ENCODE measurements at places on chromosomes 1 and 21.
A peak's percentile ranks its signal among the peaks of the same experiment; 100 is the strongest.

- no peak for DNase-seq
Observed at GRCh38 chr1:10429868-10430215, 391 bp upstream of the CENPS start.

- peak; percentile 67 for DNase-seq
Observed at GRCh38 chr1:15836772-15837669, 10.5 kb upstream of the SPEN start.

- no peak for DNase-seq
Observed at GRCh38 chr1:27147842-27148518, 6.9 kb downstream of the SLC9A1 start.

- no peak for DNase-seq
Observed at GRCh38 chr1:59903141-59903754, 23.3 kb downstream of the CYP2J2 start.

DNA sequence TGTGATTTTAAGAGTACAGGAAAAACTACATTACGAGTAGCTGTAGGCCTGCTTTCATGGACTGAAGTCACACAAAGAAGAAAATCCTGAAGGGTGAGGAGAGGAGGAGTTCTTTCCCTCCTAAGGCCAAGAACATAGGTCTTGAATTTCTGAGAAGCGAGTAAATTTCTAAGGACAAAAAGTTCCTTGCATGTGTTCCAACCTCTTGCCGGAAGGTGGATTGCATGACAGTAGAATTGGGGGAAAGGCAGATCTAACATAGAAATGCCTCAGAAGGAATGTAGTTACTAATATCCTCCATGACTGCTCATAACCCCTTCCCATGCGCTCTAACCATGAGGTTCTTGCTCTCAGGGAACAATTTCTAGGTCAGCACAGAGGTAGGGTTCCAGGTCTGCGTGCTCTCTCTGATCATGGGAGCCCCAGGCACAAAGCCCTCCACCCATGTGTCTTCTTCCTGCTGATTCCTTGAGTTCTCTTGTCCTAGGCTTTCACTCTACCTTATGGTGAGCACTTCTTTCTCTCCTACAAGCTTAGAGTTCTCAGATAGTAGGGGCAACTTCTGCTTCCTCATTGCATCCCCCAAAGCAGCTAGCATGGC, 13.7 kb downstream of the CD2 start:
- no peak for DNase-seq

DNA sequence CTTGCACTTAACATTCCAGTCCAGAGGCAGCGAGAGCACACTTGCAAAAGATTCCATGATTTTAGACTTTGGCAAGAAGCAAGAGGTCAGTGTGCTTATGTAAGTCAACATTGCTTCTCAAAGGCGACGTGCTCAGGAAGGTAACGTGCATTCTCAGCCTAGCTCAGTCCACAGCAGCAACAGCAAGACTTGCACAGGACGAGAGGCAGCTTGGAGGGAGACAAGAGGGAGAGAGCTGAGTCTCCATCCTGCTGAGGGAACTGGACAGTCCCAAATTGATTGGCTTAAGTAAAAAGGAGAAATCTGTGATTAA, 56.5 kb downstream of the PTP4A2 start:
- no peak for DNase-seq

- no peak for DNase-seq
Observed at GRCh38 chr1:6505367-6506209, 14.1 kb upstream of the PLEKHG5 start.

GRCh38 chr1:192732787-192733186, 76.1 kb upstream of the RGS2 start:
- no peak for DNase-seq

DNA sequence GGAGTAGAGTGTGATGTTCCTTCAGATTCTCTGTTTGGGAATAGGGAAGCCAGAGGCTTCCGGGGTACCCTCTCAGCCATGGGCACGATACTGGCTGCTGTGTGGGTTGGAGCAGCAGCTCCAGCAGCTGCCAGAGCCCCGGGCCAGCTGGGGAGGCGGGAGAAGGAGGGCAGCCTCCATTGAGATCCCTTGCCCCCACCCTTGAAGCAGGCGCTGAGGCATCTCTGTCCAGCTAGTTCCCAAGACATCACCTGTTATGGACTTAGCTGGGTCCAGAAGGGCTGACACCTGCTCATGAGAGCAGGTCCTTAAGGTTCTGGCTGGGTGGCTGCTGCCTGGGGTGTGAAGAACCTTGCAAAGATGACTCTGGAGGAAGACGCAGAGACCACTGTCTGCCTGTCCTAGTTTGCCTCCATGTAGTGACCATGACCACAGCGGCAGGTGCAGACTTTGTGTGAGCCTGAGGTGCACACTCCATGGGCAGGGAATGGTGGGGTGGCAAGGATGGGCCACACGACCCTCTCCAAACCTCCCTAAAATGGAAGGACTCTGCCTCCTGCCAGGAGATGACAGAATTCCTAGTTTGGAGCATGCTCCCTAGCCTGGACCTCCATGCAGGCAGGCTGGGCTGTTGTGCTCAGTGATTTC, 222.6 kb upstream of the C1orf174 start:
- DNase-seq, result no peak

- DNase-seq, result no peak
Observed at GRCh38 chr1:244653439-244654107, 647 bp downstream of the DESI2 start.

DNA sequence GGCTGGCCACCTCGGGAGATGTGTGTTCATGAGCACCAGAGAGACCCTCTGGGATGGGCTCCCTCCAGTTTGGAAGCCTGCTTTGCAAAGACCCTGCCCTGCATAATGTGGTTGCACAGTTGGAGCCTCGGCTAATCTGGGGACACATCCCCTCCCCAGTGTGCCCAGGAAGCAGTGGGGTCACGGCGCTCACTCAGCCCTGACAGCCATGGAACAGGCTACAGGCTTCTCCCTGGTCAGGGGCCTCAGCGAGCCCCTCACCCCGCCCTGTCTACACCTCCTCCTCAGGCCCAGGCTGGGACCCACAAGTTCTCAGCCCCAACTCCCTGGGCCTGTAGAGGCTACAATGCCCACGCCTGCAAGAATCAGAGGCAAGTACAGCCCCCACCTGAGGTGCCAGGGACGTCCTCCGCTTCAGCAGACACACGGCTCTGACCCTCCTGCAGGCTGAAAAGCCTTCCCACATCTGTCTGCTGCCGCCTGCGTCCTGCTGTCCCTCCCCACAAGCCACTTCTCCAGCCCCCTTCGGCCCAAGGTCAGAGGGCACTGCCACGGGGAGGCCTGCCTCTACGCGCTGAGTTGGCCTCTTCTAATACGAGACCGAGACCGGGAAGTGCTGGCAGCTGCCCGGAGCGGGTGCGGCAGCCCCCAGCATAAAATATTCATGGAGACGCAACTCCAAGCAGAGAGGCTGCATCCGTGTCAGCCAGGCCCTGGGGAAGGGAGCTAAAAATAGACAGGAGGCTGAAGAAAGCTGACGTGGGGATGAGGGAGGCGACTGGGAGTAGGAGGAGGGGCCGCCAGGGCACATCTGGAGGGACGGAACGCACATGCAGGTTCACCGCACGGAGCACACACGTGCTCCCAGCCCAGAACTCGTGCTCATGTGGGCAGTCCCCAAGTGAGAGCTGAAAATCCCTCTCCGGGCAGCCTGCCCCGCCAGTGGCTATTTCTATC, 15.2 kb upstream of the GPR153 start:
- no peak for DNase-seq

- no peak for DNase-seq
Observed at GRCh38 chr1:111770916-111771315, 15.2 kb downstream of the DDX20 start.

DNA sequence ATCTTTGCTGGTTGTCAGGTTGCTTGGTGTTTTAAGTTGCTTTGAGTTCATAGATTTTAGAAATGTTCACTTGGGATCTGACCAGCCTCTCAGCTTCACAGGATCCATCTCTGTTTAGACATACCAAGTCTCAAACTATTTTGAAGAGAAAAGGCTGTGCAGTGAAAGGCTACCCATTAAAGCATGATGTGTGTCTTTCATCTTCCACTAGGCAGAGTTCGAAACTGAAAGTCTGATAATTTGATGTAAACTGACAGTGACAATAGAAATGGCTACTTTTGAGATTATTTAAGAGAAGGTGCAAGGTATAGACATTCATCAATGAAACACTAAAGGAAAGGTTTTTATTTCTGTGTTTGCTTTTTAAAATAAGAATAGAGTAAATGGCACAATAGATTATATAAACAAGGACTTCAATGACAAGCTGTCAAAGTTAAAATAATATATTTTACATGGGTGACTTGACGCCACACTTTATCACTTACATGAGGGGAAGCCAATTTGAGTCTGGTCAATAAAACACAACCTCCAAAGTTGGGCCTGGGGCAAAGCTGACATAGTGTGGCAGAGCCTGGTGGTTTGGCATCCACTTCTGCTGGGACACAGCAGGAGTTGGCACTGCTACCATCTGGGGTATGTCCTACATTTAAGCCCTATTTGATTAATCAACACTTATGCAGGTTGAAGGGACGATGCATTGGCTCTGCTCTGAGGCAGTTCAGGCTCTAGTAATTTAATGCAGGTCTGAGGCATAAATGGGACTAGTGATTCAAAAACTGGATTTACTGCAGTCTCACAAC, 197.7 kb downstream of the CRB1 start:
- DNase-seq, result no peak

DNA sequence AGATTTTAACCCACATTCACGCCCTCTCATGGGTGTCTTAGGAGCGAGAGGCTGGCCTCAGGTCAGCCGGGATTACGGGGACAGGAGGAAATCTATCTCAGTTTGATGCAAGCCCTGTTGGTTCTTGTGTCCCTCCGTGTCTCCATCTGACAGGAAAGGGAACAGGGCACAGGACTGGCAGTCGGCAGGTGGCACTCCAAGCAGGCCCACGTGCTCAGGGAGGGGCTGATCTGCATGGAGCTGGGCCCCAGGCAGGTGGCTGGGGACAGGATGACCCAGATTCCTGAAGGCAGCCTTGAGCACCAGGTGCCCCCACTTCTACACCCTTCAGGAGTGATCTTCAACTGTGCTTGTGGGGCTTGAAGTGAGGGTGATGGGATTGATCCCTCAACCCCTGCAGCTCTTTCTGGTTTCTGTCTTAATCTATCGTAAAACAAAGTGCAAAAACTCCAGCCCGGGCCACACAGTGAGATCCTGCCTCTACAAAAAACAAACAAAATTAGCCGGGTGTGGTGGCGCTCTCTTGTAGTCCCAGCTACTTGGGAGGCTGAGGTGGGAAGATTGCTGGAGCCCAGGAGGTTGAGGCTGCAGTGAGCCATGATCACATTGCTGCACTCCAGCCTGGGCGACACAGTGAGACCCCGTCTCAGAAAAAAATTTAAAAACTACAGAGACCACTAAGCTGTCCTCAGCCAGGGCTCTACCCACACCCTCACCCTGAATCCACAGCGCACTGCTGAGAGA, 8.3 kb downstream of the PLEKHG5 start:
- no peak for DNase-seq

DNA sequence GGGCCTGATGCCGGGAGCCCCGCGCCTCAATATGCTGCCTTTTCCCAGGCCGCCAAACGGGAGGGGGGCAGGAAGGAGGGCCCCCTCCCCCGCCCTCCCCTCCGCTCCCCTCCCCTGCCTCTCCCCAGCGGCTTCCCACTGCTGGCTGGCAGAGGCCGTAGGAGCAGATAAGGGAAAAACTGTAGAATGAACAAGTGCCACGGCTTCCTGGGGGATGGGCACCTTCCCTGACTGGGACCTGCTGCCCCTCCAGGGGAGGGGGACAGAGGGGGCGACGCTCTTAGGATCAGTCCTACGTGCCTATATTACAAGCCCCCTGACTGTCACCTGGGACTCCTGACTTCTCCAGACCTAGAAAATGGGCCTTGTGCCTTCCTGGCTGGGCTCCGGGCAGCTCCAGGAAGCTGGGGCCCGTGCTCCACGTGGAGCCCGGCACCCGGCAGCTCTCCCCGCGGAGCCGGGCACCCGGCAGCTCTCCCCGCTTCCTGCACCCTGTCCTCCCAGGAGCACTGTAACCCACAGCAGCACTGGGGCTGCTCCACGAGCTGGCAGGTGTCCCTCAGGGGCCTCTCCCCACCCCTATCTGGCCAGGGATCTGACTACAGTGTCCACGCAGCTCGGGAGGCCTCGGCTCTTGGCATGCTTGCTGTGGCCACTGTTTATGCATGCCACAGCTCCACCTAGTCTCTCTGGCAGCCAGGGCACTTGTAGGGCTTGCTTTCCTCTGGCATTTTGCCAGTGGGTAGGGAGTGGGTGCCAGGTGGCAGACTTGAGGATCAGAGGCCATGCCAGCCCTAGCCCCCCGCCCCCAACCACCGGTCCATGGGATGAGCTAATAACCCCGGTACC, 674 bp upstream of the HES5 start:
- DNase-seq, result no peak

DNA sequence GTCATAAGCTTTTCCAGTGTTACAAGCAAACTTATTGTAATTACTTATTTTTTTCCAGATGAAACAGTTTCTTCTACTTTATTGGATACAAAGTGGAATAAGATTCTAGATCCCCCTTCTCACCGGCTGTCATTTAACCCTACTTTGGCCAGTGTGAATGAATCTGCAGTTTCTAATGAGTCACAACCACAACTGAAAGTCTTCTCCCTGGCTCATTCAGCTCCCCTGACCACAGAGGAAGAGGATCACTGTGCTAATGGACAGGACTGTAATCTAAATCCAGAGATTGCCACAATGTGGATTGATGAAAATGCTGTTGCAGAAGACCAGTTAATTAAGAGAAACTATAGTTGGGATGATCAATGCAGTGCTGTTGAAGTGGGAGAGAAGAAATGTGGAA, 95.5 kb downstream of the ZFYVE9 start:
- DNase-seq, result no peak

GRCh38 chr1:199821029-199821779, 206.3 kb upstream of the NR5A2 start:
- no peak for DNase-seq

- no peak for DNase-seq
Observed at GRCh38 chr1:192639607-192640368, 3.8 kb downstream of the RGS13 start.

- no peak for DNase-seq
Observed at GRCh38 chr1:56329970-56330369, 249.4 kb downstream of the PLPP3 start.

GRCh38 chr1:76136894-76137293, 62.3 kb downstream of the ST6GALNAC3 start:
- no peak for DNase-seq

DNA sequence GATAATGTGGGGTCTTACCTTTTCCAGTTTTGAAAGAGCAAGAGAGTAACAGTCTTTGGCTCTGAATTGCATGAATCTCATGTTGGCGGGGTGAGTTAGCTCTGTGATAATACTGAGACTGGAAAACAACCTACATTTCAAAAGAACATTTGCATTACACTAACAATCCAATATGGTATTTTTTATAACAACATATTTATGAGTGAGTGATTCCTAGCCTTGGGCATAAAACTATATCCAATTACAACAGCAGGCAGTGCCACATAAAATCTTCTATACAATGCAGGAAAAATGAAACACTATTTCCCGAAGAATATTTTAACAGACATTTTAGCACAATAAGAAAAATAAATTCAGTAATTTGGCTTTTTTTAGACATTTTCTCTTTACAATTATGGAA, 303.0 kb downstream of the KCNT2 start:
- no peak for DNase-seq

- peak; percentile 18 for DNase-seq
Observed at GRCh38 chr1:99685516-99686180, 39.7 kb downstream of the PALMD start.

- DNase-seq, result no peak
Observed at GRCh38 chr1:169308313-169309039, 59.1 kb downstream of the NME7 start.

GRCh38 chr1:245475126-245475525, 320.3 kb downstream of the KIF26B start:
- DNase-seq, result no peak

All from activated CD8-positive, alpha-beta memory T cell treated with anti-CD3 and anti-CD28 coated beads, Interleukin-2, amount 50 U/mL, for 4 hours (primary cell).